Stimulated activated CD4-positive, alpha-beta T cell treated with anti-CD3 and anti-CD28 coated beads, Interleukin-1b, Interleukin-23, amount 100 ng/mL, for 48 hours (primary cell): ENCODE measurements at places on chromosomes 3 and 15.
A peak's percentile ranks its signal among the peaks of the same experiment; 100 is the strongest.

DNA sequence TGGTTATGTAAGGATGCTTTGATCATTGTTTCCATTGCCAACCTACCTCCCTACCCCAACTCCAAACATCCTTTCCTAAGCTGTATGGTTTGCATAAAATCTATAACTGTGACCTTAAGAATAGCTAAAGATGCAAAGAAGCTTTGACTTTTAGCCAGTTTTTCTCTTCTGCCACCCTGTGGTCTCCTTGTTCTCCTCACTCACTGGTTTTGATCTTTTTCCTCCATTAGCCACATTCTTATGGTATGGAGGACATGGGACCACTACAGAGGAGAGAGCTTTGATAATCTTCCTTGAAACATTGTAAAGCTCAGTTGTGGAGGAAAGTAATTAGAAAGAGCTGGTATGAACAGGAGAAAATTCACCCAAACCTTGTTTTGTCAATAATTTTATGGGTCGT is 115.9 kb downstream of the NEK11 start:
- DNase-seq: no peak

- DNase-seq: no peak
Observed at GRCh38 chr15:43518197-43518761, 871 bp downstream of the MAP1A start.

GRCh38 chr3:52277071-52277964 is 1.1 kb downstream of the WDR82 start:
- peak; percentile 85 for DNase-seq

DNA sequence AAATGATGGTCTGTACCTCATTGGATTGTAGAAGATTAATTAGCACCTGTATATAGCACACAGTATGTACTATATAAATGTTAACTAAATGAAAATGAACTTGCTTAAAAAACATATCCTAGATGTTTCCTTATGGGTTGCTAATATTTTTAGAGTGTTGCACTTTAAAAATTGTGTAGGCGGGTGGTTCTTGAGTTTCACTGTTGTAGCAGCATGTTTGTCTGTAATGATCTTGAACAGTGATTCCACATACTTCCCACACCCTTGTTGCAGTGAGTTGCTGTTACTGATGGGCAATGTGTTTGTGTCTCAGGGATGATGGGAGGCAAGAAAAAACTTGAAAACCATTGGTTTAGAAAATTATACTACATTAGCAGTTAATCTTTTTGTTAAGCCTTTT is 22.0 kb downstream of the USP3 start:
- no peak for DNase-seq

DNA sequence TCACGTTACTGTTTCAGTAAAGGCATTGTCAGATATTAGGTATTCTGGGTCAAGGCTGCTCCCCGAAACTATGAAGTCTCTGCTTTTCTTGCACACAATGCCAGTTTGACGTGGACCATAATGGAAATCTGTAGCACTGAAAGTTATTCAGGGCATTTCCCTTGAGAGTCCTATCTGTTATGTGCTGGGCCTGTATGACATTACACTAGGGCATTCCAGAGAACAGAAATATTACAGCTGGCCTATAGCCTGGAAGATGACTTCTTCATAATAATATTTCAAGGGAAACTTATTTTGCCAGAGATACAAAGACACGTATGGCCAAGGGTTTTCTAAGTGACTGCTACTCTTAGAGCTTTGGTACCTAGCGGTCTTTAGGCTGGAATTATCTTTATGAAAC is 613.6 kb upstream of the CBLB start:
- DNase-seq: no peak
